ENCODE measurements at places on chromosomes 7 and 10.
A peak's percentile ranks its signal among the peaks of the same experiment; 100 is the strongest.

DNA sequence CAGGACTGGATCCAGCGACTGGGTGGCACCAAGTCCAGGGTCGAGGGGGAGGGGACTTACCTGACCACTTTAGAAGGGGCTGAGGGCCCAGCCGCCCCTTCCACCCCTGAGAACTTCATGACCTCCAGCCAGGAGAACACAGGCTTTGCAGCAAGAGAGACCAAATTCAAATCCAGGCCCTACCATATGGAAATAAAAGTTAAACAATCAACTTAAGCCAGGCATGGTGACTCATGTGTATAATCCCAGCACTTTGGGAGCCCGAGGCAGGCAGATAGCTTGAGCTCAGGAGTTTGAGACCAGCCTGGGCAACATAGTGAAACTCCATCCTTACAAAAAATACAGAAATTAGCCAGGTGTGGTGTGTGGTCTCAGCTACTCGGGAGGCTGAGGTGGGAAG is 61.9 kb downstream of the COL13A1 start:
- peaks cover 46% of the 10 kb centered on the region for H3K27me3 ChIP-seq
- H3K36me3 ChIP-seq, result no peaks in the 10 kb centered on the region
- no peak overlapping the region for H3K4me3 ChIP-seq
- no peak for DNase-seq
- no peak overlapping the region for H3K27ac ChIP-seq

DNA sequence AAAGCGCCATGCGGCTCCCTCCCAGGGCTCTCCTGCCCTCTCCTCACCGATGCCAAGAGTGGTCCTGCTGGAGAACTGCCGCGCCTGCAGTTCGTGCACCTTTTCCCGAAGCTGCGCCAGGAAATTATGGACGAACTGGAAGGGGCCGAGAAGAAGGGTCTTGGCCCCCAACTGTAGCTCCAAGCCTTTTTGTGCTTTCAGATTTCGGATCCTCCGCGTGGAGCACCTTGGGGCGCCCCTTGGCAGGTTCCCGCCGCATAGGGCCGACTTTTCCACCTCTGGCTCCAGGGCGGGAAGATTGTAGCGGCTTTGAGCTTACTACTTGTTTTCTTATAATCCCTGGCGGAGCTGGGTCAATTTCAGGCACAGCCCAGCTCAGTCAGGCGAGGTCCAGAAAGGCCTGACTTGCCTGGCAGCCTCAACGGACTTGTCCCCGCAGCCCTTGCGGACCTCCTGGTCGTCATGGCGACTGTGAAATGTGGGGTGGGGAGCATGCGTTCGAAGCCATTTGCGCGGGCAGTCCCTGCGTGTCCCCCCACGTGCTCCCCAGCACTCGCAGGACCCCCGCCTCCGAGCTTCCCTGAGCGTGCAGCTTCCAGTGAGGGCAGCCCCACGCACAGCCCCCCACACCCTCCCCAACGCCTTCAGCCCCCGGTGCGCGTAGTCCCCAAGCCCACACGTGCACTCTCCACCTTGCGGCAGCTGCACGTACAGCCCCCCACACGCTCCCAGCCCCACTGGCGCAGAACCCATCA is 129.9 kb downstream of the KBTBD2 start:
- peaks cover 11% of the 10 kb centered on the region for H3K4me1 ChIP-seq
- H3K27ac ChIP-seq, result no peak overlapping the region
- H3K4me3 ChIP-seq, result no peak overlapping the region
- H3K27me3 ChIP-seq, result peaks cover 54% of the 10 kb centered on the region

DNA sequence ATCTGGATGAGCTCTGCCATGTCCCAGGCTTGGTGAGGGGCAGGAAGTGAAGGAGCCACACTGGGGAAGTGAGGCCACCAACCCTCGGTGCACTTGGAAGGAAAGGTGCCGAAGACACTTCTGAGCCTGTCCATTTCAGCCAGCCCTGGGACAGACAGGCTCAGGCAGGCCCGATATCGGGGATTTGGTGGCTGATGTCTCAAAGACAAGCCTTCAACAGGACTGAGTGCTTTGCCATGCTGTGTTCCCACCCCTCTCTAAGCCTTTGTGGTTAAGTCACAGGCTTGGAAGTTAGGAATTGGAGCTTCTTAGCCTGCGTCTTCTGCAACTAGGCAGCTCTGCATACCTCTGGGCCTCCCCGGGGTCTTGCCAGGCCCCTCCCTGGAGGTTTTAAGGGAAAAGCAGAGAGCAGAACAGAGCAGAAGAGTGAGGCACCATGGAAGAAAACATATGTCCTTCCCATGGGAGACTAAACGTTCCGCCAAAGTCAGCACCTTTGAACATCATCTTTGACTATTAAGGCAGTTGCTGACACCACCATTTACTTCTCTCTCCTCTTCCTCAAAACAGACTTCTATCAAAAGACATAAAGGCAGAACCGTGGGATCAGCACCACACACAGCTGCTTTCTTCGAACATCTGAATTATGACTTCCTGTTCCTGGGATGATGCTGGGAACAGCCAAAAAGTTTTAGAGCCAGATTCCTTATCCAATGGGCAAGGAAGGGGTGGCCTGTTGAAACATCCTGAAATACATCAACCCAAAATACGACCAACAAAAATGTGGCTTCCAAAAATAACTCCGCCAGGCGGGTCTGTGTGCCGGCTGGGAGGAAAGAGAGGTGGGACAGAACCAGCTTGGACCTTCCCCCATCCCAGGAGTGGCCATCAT is 71.8 kb downstream of the AFAP1L2 start:
- no peaks in the 10 kb centered on the region for H3K36me3 ChIP-seq
- DNase-seq, result no peak
- H3K4me3 ChIP-seq, result no peak overlapping the region
- H3K27ac ChIP-seq, result no peak overlapping the region

DNA sequence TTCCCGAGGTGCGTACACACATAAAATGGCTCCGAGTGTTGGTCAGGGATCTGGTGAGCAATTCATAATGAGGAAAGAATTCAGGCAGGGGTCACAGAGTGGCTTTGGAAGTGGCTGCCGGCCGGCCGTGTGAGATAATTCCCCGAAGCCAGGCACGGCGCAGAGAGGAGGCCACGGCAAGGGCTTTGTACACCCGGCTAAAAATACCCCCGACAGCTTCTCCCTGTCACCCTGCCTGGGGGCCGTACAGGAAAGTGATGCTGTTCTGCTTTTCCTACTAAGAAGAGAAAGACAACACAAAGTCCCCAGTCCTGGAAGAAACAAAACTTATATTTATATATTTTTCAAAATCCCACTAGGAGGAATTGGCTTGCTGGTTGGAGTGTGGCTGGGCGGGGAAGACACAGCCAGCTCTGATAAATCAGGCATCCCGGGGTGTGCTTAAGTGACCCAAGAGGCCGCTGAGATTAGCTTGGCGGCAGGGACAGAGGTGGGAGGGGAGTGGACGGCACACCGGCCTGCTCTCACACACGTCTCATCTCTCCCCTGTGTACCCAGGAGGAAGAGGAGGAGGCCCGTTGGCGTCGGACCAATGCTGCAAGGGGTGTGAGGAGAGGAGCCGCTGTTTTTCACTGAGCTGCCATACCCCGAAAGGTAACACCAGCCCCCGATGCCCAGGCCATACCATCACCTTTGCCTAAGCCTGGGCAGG is 70.5 kb downstream of the ZMIZ1 start:
- peaks cover 49% of the 10 kb centered on the region for H3K4me1 ChIP-seq
- no peak overlapping the region for H3K4me3 ChIP-seq
- peak overlapping the region; percentile 79 for H3K27ac ChIP-seq
- DNase-seq, result no peak
- peaks cover 2% of the 10 kb centered on the region for H3K36me3 ChIP-seq

GRCh38 chr7:27600247-27600646 is 62.4 kb downstream of the HIBADH start:
- H3K27ac ChIP-seq, result no peak overlapping the region
- H3K36me3 ChIP-seq, result peaks cover 2% of the 10 kb centered on the region
- H3K4me1 ChIP-seq, result no peaks in the 10 kb centered on the region
- H3K4me3 ChIP-seq, result no peak overlapping the region

GRCh38 chr10:4028027-4028471 is 243.0 kb upstream of the KLF6 start:
- no peak overlapping the region for H3K27ac ChIP-seq
- H3K36me3 ChIP-seq, result no peaks in the 10 kb centered on the region
- H3K4me3 ChIP-seq, result no peak overlapping the region
- H3K27me3 ChIP-seq, result no peaks in the 10 kb centered on the region
- DNase-seq, result no peak

- no peaks in the 10 kb centered on the region for H3K4me1 ChIP-seq
- H3K4me3 ChIP-seq, result no peak overlapping the region
- peaks cover 4% of the 10 kb centered on the region for H3K36me3 ChIP-seq
Observed at GRCh38 chr10:71072823-71073210, 139.6 kb upstream of the UNC5B start.

DNA sequence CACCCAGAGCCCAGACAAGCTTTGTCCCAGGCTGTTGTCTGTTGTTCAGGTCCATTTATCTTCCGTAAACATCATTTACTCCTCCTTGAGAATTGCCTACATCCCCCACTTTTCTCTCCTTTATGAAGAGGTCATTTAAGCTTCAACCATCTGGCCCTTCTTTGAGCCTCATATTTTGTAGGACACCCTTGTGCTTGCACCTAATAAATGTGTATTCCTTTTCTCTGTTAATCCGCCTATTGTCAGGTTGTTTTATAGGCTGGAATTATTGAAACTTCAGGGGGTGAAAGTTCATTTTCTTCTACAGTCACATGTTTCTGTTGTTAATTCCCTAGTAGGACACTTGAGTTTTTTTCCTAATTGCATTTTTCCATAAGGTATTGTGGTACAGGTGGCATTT is 19.6 kb upstream of the CTTNBP2 start:
- H3K27me3 ChIP-seq, result no peaks in the 10 kb centered on the region
- no peak overlapping the region for H3K4me3 ChIP-seq
- H3K36me3 ChIP-seq, result no peaks in the 10 kb centered on the region
- no peaks in the 10 kb centered on the region for H3K4me1 ChIP-seq

GRCh38 chr10:25226775-25227682 is 52.2 kb downstream of the GPR158 start:
- no peak overlapping the region for H3K4me3 ChIP-seq
- no peaks in the 10 kb centered on the region for H3K27me3 ChIP-seq
- H3K4me1 ChIP-seq, result no peaks in the 10 kb centered on the region

GRCh38 chr7:151895631-151896031 is 18.7 kb upstream of the PRKAG2 start:
- H3K36me3 ChIP-seq, result peaks cover 5% of the 10 kb centered on the region
- no peak overlapping the region for H3K4me3 ChIP-seq
- peaks cover 78% of the 10 kb centered on the region for H3K27me3 ChIP-seq
- H3K4me1 ChIP-seq, result no peaks in the 10 kb centered on the region

DNA sequence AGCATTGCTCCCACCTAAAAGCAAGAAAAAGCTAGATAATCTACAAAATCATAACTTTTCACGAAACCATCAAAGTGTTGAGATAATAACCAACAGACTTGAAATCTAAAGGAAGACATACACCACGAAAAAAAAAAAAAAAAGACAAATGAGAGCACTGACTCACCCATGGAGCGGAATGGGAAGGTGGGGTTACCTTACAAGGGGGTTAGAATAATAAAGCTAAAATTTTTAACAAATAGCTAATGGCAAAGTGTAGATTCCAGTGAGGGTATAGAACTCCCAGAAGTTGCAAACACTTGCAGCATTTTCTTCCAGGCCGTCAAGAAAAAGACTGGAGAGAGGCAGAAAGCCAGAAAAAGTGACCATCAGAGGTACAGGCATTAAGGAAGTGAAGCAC is 27.2 kb downstream of the IPMK start:
- H3K4me1 ChIP-seq, result peaks cover 36% of the 10 kb centered on the region
- no peaks in the 10 kb centered on the region for H3K27me3 ChIP-seq
- no peak for DNase-seq
- no peak overlapping the region for H3K27ac ChIP-seq

DNA sequence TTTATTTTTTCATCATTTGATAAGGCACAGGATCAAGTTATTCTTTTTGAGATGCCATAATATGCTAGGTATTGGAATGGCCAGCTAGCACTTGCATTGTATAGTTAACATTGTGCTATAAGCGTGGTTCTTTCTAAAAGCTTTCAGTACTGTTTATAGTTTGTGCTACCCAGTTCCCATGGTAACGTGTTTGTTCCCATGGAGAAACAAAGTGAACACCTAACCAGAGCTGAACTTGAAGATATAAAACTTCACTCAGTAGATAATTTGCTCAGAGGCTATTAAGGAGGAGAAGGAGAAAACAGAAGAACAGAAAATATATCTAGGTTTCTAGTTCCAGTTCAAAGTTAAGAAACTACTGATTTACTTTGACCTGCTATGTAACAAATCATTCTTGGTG is 23.6 kb upstream of the ITGB8 start:
- DNase-seq, result no peak
- H3K27me3 ChIP-seq, result no peaks in the 10 kb centered on the region
- H3K4me1 ChIP-seq, result no peaks in the 10 kb centered on the region
- no peak overlapping the region for H3K4me3 ChIP-seq

GRCh38 chr10:97131666-97132065 is 54.1 kb downstream of the SLIT1 start:
- DNase-seq, result no peak
- no peaks in the 10 kb centered on the region for H3K4me1 ChIP-seq
- H3K27ac ChIP-seq, result no peak overlapping the region
- H3K4me3 ChIP-seq, result no peak overlapping the region
- H3K27me3 ChIP-seq, result peaks cover 7% of the 10 kb centered on the region

DNA sequence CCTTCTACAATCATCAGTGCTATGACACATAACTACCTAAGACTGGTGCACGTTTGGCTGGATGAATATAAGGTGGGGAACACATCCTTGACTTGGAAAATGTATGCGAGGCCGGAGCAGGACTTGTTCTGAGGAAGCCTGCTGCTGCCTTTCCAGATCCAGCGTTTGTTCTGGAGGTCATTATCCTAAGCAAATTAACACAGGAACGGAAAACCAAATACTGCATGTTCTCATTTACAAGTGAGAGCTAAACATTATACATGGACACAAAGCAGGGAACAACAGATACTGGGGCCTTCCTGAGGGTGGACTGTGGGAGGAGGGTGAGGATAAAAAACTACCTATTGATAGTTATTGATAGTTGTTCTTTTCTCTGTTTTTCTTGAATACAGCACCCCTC is 10.8 kb upstream of the GALNT11 start:
- peaks cover 48% of the 10 kb centered on the region for H3K27me3 ChIP-seq
- no peak for DNase-seq
- no peaks in the 10 kb centered on the region for H3K36me3 ChIP-seq
- H3K27ac ChIP-seq, result no peak overlapping the region
- no peak overlapping the region for H3K4me3 ChIP-seq

- no peaks in the 10 kb centered on the region for H3K4me1 ChIP-seq
- H3K36me3 ChIP-seq, result peaks cover 1% of the 10 kb centered on the region
- H3K4me3 ChIP-seq, result no peak overlapping the region
- H3K27ac ChIP-seq, result no peak overlapping the region
Observed at GRCh38 chr7:117949232-117949631, 76.0 kb upstream of the CTTNBP2 start.

DNA sequence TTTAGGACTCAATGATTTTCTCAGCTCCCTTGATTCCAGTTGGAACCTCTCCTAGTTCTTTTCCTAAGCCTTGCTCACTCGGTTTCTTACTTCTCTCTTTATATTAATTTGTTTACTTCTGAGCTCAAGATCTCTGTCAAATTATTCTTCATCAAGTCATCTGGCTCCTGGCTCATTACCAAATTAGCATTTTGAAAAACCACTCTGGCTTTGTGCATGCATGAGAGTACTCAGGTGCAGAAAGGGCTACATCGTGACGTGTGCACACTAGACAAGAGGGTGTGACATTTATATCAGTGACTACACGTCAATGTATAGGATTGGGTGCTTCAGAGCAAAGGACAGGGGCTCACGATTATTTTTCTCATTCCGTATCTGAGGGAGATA is 645.7 kb upstream of the DPP6 start:
- DNase-seq, result no peak
- no peaks in the 10 kb centered on the region for H3K4me1 ChIP-seq
- no peaks in the 10 kb centered on the region for H3K27me3 ChIP-seq
- H3K36me3 ChIP-seq, result peaks cover 1% of the 10 kb centered on the region

All from central memory CD8-positive, alpha-beta T cell (primary cell).